ENCODE measurements at places on chromosomes 2 and 18. TPM values are rescaled to one million over a fixed set of nuclear protein-coding genes. Genes with fewer than 3 reads are reported as not detected.
A peak's percentile ranks its signal among the peaks of the same experiment; 100 is the strongest.

RFX8 gene
- not detected for polyA plus RNA-seq

SP140 gene
- polyA plus RNA-seq: not detected

TCF23 gene
- not detected for polyA plus RNA-seq

ARHGEF33 gene
- 1.0 TPM for polyA plus RNA-seq

- no peak for DNase-seq
Observed at GRCh38 chr2:165623161-165623560, 153.7 kb downstream of the CSRNP3 start.

DNA sequence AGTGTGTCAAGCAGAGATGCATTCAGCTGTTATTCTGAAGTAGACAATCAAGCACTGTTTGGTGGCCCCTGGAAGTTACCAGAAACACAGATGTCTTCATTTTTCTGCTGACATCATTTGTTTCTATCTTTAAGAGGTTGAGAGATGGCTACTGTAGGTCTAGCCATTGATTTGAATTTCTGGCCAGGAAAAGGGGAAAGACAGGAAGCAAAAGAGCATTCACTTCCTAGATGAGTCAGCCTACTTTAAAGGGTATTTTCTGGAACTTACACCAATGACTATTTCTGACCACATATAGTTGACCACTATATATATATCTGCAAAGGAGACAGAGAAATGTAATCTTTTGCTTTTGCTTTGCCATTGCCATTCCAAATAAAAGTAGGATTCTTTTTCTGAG, 900.1 kb upstream of the SOX11 start:
- no peak for DNase-seq

DNA sequence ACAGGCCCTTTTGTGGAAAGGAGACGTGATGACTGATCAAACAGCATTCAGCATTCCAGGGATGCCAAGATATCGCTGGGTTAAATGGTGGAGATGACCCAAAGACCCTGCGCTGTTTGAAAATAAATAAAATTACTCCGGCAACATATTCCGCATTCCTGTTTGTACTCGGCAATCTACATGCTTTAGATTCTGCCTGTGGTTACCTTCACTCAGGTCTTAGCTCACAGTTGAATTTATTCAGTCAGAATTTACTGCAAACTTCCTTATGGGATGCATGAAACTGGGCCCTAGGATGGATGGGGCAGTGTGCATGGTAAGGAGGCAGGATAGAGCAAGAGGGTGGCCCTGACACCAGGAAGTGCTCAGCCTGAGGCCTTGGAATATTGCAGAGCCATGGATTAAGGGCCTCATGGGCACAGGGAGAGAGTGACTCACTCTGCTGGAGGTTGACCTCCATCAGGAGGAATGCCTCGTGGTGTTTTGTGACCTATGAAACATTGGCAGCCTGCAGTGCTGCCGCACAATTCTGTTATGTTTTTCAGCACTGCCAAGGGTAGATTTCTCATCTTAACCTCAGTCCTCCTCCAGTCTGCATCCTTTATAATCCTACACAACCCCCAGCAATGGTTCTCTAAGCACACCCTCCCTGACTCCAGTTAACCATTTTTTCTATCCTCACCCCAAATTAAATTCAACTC, 321.4 kb downstream of the IRS1 start:
- no peak for DNase-seq

GRCh38 chr18:39299152-39299551, 1733.6 kb upstream of the CELF4 start:
- peak; percentile 51 for DNase-seq

DNA sequence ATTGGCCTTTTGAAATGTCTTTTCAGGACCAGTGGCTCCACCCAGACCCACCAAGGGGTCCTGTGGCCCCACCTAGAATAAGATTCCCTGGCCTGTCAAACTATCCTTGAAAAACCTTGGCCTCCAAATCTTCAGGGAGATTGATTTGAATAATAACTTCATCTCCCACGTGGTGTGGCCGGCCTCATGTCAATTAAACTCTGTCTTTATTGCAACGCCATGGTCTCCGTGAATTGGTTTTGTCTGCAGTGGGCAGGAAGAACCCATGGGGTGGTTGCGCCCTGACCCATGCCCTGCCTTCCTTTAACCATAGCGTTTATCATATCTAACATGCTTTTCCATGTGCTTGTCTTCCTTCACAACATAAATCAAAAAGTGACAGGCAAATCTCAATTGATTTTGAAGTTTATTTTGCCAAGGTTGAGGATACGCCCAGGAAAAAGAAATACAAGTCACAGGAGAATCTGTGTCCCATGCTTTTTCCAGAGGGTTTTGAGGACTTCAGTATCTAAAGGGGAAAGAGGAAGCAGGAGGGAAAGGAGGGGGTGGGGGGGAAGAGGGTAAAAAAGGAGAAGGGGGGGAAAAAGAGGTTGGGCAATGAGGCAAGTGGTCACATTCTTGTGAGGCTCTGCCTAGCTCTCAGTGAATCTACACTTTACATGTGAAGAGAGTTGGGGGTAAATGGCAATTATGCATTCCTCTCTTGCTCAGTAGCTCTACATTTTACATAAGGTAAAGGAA, 66.5 kb upstream of the CABLES1 start:
- DNase-seq: no peak

DNA sequence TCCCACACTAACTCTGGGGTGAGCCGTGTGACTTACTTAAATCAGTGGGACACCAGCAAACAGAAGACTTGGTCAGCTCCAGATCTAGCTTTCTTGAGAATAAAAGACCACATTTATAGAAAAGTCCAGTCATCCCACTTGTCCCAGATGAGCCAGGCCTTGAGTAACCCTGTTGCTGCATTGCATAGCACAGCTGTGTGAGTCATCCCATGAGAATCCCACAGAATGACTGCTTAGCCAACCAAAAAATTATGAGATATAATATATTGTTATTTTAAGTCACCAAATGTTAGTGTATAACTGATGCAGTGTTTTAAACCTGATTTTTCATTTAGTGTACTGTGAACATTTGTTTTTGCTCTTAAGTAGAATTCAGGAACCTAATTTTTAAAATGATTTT, 94.2 kb upstream of the FSHR start:
- DNase-seq: no peak

DNA sequence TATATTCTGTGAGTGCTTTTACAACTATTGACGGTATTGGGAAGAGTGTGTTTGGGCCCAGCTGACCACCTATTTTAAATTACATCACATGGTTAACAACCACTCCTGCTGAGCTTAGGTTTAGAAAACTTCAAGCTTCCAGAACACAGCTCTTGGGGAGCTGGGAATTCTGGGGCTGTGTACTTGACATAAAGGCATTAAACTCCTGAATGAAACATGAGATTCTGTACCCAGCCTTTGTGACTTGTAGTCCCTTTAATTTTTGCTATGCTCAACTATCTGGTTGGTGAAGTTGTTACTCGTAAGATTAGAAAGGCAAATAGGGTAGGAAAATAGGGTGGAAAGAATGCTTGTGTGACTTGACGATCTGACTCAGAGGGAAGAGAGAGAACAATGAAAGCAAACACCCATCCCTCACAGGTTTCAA, 66.9 kb downstream of the LTBP1 start:
- DNase-seq: no peak

GRCh38 chr2:142042536-142043199, 88.1 kb downstream of the LRP1B start:
- no peak for DNase-seq

- no peak for DNase-seq
Observed at GRCh38 chr2:30462131-30462857, 15.2 kb downstream of the LCLAT1 start.

DNA sequence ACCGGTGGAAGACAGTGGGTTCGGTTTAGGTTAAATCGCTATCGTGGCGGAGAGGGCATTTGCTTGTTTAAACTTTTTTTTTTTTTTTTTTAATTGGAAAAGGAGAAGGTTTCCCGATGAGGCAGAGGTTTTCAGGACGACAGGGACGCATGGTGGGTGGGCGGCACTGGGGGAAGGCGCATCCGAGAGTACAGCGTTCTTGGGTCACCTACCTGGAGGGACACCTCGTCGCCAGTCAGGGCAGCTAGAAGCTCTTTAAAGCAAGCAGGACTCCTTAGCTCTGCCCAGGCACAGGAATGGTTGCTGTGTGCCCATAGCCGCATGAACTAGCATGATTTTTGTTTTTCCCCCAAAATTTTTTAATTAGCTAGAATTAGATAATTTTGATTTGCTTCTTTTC, 437 bp downstream of the LDLRAD4 start:
- DNase-seq: no peak

DNA sequence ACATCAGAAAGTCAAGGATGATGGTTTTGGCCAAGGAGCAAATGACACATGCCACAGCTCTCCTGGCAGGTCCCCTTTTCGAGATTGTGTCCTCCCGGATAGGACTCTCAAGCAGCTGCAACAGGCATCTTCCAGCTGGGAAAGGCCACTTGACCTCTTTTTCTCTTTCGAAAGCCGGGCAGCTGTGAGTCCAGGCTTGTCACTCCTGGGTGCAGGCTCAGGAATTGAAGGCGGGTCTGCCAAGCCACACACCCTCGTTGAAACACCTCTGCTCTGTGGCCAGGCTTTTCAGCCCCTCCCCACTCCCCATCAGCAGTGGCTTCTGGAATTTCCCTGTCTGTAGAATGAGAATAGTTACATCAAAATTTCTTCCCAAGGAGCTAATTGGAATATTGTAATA, 98.0 kb downstream of the CCDC138 start:
- no peak for DNase-seq

Data from brain (organoid and tissue), 16 donors.